ENCODE measurements at places on chromosomes 2 and 18.

GRCh38 chr2:216694826-216695217 is 527 bp downstream of the IGFBP5 start:
- no peak for DNase-seq

DNA sequence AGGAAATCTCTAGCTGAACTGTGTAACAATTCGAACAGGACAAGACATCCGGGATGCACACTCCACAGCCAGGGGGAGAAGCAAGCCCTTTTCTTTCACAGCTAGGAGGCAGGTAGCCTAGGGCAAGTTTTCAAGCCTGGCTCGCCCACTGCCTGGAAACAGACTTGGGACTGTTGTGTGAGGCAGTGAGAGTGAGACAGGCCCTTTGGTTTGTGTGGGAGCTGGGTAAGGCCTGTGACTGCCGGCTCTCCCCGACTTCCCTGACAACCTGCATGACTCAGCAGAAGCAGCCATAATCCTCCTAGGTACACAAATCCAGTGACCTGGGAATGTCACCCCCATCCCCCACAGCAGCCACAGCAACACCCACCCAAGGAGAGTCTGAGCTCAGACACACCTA is 179.7 kb downstream of the WDPCP start:
- DNase-seq: no peak

- DNase-seq: peak; percentile 31
Observed at GRCh38 chr2:74481961-74482800, 617 bp downstream of the CCDC142 start.

- DNase-seq: no peak
Observed at GRCh38 chr2:200393191-200393590, 86.7 kb downstream of the SPATS2L start.

GRCh38 chr2:218257390-218257981 is 3.3 kb upstream of the GPBAR1 start:
- peak; percentile 21 for DNase-seq

DNA sequence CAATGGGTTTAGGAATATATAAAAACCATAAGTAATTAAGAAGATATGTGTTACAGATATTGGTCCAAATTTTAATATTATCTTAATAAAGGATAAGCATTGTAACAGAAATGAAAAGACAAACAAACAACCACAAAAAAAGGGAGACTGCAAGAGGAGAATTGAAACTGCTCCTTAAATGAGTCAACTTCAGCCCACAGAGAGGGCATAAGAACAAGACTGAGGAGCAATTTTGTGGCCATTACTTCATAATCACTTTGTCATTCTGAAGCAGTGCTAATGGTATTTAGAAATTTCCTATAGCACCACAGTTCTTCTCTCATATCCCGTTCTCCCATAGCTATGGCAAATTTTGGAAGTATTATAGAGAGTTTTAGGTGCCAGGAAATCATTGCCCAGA is 193.2 kb upstream of the HNMT start:
- no peak for DNase-seq

GRCh38 chr2:59249441-59250306 is 1008.5 kb upstream of the FANCL start:
- DNase-seq: no peak

DNA sequence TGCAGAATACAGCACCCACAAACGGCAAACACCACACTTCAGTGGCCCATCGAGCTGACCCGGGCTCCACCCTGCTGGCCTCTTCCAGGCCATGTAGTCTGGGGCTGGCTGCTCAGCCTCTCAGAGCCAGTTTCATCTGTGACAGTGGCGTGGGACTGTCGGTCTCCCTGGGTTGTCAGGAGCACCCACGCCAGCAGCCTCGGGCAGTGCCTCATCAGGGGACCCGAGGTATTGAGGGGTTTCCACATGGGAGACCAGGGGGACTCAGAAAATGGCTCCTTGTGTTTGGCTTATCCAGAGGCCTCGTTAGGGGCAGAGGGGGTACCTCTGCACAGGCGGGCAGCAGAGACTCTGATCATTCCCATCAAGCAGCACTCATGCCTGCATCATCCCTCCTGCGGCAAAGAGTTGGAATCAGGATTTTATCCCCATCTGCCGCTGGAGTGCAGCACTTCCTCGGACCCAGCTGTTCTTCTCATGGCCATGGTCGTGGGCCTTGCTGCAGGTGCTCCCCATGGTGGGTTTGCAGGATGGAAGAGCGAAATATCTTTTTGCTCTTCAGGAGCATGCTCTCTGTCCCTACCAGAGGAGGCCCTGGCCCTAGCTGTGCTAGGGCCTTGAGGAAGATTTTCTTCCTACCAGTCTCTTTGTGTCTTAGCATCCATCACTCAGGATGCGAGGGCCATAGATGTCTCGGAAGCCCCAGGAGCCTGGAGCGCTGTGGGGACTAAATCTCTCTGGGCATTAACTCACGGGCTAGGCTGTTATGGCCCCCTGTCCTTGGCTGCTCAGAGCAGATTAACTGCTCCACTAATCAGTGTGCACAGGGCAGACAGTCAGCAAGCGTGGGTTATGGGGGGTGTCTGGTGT is 100.8 kb downstream of the CLIP4 start:
- no peak for DNase-seq

DNA sequence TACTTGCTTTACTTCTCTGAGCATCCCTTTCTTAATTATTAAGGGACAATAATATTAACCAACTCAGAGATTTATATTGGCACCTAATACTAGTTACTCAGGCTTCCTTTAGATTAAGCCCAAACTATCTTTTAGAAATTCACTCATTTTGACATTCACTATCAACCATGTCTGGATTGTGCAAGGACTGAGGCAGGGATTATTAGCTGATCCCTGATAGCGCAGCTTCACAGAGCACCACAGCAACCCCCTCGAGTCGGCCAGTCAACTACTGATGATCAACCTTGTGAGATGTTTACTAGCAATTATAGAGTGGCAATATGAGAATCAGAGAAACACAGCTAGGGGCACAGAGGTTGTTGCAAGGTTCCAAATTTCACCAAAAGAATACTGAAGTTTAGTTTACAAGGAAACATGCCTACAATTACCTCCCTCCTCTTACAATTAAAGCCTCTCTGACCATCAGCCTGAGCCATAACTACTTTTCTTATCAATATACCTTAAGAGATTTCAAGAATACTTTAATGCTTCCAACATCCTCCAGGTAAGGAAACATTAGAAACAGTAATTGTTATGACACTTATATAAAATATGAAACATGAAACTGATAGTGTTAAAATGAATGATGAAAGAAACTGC is 191.6 kb downstream of the TCF4 start:
- DNase-seq: no peak

DNA sequence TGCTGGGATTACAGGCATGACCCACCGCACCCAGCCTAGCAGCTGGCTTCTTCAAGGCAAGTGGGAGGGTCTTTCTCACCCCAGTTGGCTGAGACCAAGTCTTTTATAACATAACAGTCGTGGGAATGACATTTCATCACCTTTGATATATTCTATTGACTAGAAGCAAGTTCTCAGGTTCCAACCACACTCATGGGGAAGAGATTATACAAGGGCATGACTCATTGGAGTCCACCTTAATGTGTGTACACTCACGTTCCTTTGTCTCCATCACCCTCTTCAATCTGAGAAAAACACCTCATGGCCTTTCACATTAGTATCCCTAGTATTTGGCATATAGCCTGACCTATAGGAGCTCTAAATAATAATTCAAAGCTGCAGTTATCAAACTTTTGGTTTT is 2.8 kb upstream of the BBS5 start:
- DNase-seq: no peak

- DNase-seq: no peak
Observed at GRCh38 chr2:37773371-37774130, 102.1 kb upstream of the CDC42EP3 start.

- DNase-seq: no peak
Observed at GRCh38 chr18:29184654-29185053, 1007.7 kb upstream of the CDH2 start.
